Fibroblast of the conjunctiva (primary cell): ENCODE measurements at places on chromosomes 1 and 21.

DNA sequence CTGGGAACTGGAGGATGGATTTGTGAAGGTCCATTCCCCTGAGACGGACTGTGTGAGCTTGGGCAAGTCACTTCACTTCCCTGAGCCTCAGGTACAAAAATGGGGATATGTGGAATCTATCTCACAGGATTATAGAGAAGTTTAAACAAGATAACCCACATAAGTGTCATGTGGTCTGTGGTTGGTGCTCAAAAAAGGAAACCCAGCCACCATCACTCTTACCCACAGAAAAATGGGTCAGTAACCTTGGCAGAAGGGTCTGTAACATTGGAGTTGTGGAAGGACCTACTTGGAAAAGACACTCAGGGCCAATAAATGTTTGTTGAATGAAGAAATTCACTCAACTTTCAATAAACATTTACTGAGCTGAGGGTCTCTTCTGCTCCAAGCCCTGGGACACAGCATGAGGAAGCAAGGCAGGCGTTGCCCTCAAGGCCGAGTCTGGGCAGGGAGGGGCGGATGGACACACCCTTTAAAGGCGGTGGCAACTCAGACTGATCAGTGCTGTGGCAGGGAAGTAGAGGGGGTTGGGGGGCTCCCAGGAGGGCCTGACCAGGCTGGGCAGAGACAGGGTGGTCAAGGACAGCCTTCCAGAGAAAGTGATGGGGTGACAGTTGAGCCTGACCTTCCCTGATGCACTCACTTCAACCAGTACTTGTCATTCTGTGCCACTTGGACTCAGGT is 66.7 kb upstream of the ACOT11 start:
- no peak for DNase-seq

DNA sequence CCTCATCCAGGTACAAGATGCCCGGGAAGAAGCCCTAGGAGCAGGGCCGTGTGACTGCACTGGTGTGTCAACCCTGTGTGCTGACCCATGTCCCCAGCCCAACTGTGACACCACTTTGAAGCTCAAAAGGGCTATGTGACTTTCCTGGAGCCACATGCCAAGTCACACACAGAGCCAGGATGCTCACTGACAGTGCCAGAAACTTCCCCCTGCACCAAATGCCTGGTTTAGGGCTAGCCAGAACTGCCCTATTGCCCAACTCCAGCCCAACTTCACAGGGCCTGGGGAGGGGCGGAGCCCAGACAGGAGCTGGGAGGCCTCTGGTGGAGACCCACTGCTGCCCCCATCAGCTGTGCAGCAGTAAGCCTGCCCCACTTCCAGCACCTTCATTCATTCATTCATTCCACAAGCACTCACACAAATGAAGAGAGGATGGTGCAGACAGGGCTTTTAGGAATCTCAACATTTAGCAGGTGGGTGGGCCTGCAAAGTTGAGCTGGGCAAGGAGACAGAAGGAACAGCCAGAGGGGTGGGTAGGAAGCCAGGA is 36.7 kb downstream of the KCNQ4 start:
- DNase-seq = no peak

DNA sequence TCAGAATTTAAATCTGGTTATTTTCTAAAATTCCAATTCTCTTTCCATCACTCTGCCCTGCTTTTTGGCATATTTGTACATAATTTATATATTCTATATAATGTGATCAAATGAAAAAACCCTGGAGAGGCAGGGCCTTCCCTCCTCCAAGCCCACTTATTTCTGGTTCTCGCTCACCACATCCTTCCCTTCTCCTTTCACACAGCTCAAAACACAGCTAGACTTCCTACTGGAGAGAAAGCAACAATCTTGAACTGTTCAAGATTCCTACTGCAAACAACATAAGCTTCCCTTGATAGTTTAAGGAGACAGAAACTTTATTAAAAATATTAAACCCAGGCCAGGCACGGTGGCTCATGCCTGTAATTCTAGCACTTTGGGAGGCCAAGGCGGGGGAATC is 7.6 kb upstream of the AIM2 start:
- DNase-seq = no peak

DNA sequence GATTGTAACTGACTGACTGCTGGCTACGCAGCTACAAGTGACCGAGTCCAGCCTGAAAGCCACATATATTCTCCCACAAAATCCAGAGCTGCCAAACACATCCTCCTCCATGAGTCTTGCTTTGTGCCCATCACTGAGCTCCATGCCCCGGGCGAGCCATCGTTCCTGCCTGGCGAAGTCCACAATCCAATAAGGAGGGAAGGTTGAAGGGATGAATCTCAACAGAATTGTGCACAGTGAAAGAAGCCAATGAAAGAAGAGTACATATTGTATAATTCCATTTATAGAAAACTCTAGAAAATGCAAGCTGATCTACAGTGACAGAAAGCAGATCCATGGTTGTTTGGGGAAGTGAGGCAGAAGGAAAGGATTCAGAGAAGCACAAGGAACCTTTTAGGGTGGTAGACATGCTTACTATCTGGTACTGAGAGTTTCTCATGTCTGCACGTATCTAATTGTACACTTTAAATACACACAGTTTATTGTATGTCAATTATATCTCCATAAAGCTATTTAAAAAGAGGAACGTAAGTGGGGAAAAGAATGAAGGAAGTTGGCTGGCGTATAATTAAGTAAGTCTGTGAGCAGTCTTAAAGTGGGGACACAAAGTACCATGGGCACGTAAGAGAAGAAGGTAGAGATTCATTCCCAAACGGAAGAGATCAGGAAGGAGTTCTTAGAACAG is 115.9 kb upstream of the JUN start:
- DNase-seq = no peak

DNA sequence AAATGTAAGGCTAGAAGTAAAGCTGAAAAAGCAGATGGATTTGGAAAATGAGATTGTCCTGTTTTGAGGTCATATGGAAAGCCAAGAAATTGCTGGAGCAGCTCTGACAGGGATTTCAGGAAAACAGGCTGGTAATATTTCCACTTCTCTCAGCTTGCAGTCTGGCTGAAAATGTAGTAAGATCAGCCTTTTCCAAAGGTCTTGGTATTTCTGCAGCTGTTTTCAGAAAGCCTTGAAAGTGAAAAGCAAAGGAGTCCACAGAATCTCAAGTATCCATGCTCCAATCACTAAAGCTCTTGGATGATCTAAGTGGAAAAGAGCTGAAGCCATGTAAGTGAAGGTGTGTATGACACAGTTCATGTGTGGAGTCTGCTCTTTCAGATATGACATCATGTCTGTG is 41.6 kb upstream of the APOBEC4 start:
- DNase-seq = no peak

DNA sequence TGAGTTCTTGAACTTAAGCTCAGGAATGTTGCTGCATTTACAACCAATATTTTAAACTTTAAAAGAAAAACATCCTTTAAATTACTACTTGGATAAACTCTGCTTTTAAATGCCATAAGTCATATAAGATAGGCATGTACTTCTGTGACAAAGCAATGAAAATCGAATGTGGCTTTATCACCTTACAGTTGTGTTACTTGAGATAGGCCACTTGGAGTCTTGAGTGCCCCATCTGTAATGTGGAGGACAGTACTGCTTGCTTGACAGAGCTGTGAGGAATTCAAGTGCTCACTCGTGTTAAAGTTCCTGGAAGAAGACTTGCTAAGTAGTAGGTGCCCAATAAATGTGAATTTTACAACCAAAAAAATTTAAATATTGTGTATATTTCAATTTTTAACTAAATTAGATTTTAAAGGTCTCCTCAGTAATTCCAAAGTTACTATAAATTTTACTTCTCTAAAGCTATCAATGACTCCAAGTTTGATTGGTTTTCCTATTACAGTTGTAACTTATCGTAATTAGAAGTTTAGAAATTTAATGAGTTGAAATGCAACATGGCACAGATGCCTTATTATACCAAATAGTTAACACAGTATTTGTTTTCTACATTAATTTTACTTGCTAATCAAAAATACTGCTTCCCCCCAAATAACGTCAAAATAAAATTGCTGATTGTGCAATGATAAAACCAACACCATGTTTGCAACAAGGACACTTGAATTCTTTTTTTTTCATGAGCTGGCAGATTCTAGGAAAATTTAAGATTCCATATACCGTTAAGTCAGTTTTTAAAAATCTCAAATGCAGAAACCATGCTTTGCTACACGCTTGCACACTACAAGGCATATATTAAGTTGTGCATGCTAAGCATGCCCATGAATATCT is 21.8 kb downstream of the PSMB2 start:
- no peak for DNase-seq

GRCh38 chr1:63971557-63971956 is 197.7 kb downstream of the ROR1 start:
- no peak for DNase-seq

DNA sequence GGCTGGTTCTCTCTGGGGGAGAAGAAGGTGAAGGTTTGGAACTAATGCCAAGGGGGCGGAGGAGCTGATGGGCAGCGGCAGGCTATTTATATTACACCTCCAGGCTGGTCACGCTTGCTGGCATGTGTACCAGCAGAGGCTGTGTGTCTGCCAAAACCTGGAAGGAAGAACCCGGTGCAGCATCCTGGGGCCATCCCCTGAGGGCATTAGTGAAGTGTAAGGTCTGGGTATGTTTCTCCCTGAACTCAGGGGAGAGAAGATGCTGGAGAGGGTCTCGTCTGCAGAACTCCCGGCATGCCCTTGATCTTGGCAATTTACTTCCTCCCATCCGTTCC is 5.3 kb downstream of the DISP3 start:
- no peak for DNase-seq

GRCh38 chr1:30318864-30319718 is 404.3 kb downstream of the MATN1 start:
- no peak for DNase-seq

DNA sequence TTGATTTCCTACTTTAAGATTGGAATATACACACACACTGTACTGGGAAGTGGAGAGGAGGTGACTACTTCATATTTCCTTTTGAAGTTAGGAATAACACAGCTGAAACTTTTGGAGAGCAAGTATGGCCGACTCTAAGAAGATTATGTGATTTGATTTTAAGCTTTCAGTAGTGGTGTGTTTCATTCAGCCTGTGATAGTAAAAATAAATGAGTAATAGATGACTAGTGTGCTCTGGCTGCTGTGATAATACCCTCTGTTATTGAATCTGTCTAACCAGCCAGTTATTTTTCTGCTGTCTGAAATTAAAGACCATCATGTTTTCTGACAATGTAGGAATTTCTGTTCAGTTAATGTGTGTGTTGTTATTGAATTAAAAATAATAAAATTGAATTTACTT is 48.3 kb downstream of the CTTNBP2NL start:
- no peak for DNase-seq

GRCh38 chr1:165259236-165259635 is 97.3 kb downstream of the LMX1A start:
- no peak for DNase-seq

DNA sequence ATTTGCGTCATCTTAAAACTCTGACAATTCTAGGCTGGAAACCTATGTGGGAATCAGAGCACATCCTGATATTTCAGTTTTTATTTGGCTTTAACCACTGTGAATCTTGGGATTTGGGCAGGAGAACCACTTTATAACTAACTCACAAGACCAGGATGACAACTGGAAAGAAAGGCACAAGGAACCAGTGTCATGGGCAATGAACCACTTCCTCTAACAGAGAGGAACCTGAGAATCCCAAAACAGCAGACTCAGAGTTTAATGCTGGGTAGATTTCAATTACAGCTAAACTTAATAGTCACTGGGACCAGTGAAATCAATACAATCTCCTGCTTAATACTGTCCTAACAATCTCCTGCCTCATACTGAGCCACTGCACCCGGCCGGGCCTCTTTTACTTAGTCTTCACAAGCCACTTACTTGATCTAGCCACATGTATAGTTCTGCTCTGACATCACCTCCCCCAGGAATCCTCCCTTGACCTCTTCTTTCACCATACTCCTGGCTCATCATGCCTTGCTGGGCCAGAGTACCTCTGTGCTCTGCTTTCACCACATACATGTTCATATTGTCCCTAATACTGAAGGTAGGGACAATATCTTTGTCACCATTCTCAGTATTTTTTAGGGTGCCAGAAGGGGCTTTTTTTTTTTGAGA is 20.2 kb upstream of the SLFNL1 start:
- DNase-seq = no peak

- DNase-seq = peak; percentile 69
Measured at GRCh38 chr21:35400233-35400939, 351.3 kb upstream of the RUNX1 start.

- DNase-seq = no peak
Measured at GRCh38 chr1:213523781-213524398, 463.9 kb upstream of the PROX1 start.

- peak; percentile 92 for DNase-seq
Measured at GRCh38 chr1:66563094-66563800, 29.3 kb downstream of the SGIP1 start.

DNA sequence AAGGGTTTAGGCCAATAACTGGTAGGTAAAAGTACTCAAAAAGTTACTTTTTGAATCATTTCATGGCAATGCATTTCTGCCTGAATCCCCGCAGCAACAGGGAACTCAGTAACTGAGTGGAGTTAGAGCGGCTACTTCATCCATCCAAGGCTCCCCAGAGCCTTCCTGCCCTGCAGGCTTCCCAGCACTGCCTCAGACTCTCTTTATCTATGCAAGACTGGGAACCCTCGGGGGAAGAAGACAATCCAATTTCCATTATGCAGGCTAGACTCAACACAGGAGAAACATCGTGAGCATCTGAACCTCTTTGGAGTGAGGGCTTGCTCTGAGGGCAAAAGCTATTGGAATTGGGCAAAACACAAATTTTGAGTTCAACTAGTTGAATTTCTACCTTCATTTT is 23.1 kb downstream of the ZMYND12 start:
- no peak for DNase-seq

DNA sequence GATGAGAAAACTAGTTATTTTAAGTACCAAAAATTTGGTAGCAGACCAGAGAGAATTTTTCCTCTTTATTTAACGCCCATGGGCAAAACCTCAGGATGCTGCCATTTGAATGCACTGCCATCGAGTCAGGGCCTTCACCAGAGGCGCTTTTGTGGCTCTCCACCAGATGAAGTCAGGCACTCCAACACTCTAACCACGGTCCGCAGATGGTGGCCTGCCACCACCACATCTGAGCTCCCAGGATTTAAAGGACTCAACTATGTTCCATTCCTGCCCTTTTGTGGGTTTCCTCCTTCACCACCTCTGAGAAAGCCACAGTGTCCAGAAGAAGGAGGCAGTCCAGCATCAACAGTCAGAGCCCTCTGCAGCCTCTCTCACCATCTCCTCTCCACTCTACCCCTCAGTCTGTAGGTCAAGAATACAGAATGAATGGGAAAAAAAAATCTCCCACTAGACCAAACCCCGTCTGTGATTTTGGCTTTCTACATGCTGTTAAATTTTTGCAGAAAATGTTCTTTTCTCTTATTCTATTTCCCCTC is 647.4 kb downstream of the USP25 start:
- no peak for DNase-seq
